ENCODE measurements at places on chromosomes 6 and 20.
A peak's percentile ranks its signal among the peaks of the same experiment; 100 is the strongest.

- no peak overlapping the region for H3K27ac ChIP-seq
- no peak overlapping the region for H3K4me3 ChIP-seq
- no peaks in the 10 kb centered on the region for H3K27me3 ChIP-seq
- H3K4me1 ChIP-seq, result no peaks in the 10 kb centered on the region
Measured at GRCh38 chr6:146287691-146288369, 255.8 kb upstream of the RAB32 start.

- H3K27ac ChIP-seq, result no peak overlapping the region
- no peak overlapping the region for H3K4me3 ChIP-seq
- DNase-seq, result peak; percentile 82
- no peaks in the 10 kb centered on the region for H3K27me3 ChIP-seq
- H3K4me1 ChIP-seq, result peaks cover 10% of the 10 kb centered on the region
- no peaks in the 10 kb centered on the region for H3K36me3 ChIP-seq
Measured at GRCh38 chr20:62025832-62026563, 39.7 kb downstream of the TAF4 start.

GRCh38 chr6:150991487-150991886 is 126.0 kb downstream of the MTHFD1L start:
- H3K27ac ChIP-seq, result no peak overlapping the region
- H3K4me3 ChIP-seq, result no peak overlapping the region
- DNase-seq, result no peak
- H3K36me3 ChIP-seq, result peaks cover 2% of the 10 kb centered on the region

DNA sequence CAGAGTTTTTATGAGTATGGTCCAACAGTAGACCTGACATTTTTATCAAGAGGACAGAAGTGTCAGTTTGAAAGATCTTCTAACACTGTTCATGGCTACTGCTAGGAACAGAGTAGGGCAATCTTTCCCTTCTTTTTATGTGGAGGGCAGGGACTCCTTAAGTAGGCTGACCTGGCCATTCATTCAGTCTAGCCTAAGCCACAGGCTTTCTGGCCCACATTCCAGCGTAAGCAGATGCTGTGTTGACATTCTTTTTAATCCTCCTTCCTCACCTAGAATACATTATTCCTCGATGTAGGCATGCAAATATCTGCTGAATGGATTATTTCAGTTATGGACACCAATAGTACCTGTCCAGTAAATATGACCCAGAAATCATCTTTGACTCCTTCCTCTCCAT is 188.3 kb downstream of the ATXN1 start:
- H3K27me3 ChIP-seq, result no peaks in the 10 kb centered on the region
- H3K36me3 ChIP-seq, result no peaks in the 10 kb centered on the region
- H3K27ac ChIP-seq, result no peak overlapping the region

DNA sequence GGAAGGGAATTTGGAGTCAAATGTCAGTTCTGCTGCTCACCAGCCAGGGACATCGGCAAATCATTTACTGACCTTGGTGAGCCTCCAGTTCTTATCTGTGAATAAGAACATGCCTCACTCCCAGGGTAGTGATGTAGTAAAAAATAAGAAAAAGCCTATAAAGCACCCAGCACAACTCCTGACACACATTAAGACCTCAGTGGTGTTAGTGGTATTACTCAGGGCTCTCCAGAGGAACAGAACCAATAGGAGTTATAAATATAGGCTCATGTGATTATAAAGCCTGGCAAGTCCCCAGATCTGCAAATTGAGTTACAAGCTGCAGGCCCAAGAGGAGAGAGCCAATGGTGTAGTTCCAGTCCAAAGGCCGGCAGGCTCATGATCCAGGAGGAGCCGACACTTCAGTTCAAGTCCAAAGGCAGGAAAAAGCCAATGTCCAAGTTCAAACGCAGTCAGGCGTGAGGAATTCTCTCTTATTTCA is 71.3 kb upstream of the EYA2 start:
- no peaks in the 10 kb centered on the region for H3K36me3 ChIP-seq
- no peaks in the 10 kb centered on the region for H3K4me1 ChIP-seq
- no peaks in the 10 kb centered on the region for H3K27me3 ChIP-seq
- no peak overlapping the region for H3K4me3 ChIP-seq
- no peak for DNase-seq

GRCh38 chr20:57838670-57839151 is 128.9 kb upstream of the PMEPA1 start:
- no peaks in the 10 kb centered on the region for H3K27me3 ChIP-seq
- no peak overlapping the region for H3K27ac ChIP-seq
- DNase-seq, result peak; percentile 92
- H3K4me1 ChIP-seq, result no peaks in the 10 kb centered on the region

DNA sequence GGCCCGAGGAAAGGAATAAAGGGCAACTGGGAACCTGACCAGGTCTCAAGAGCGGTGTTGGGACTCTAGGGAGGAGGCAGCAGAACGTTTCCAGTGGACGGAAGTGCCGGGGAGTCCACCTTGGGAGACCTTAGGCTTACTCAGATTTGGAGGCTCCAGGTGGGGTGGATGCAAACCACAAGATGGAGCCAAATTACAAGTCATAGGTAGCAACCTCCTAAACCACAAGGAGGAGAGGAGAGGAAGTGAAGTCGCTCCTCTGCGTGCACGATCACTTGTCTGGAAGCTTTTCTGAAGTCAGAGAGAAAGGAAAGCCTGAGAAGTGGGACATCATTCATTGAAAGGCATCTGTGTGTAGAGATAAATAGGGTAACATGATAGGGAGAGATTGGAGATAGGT is 9.3 kb downstream of the HLA-DOA start:
- H3K27ac ChIP-seq, result no peak overlapping the region
- H3K27me3 ChIP-seq, result peaks cover 29% of the 10 kb centered on the region
- no peaks in the 10 kb centered on the region for H3K36me3 ChIP-seq
- H3K4me3 ChIP-seq, result no peak overlapping the region

- no peak overlapping the region for H3K27ac ChIP-seq
- no peak for DNase-seq
- no peaks in the 10 kb centered on the region for H3K27me3 ChIP-seq
- no peak overlapping the region for H3K4me3 ChIP-seq
- H3K36me3 ChIP-seq, result no peaks in the 10 kb centered on the region
Measured at GRCh38 chr6:34553750-34554149, 2.4 kb downstream of the SPDEF start.

DNA sequence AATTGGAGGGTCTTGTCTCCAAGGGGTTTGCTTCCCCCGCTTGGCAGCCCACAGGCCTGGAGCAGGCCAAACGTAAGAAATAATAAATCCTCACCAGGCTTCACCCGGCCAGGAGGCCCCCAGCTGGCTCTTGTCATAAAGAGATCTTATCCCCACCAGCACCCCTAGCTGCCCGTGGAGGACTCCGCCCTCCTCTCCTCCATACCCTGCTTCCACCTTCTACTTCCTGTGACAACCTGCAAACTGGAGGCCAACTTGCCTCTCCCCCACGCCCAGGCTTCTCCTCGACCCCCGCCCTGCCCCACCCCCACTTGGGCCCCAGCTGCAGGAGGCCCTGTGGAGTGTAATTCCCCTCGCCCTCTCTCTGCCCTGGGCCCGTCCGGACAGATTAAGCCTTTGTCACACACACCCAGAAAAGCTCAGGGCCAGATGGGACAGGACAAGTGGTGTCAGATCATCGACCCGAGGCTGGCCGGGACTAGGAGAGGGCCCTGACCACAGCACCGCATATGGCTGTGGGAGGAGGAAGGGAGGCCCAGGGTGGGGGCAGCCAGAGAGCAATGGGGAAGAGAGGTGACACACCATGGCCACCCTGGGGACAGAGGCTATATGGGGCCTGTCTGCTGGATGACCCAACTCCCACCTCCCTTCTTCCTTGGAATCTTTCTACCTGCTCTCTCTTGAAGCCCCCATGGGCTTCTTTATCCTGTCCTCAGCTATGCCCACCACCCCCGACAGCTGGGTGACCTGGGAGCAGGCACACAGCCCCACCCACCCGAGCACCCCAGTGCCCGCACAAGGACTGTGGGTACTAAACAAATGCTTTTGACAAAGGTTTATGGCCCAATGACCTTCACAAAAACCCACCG is 3.9 kb downstream of the NOL4L start:
- H3K27me3 ChIP-seq, result peaks cover 7% of the 10 kb centered on the region
- H3K4me1 ChIP-seq, result no peaks in the 10 kb centered on the region
- no peak overlapping the region for H3K4me3 ChIP-seq
- no peaks in the 10 kb centered on the region for H3K36me3 ChIP-seq

GRCh38 chr6:17501982-17502704 is 98.0 kb upstream of the FAM8A1 start:
- H3K36me3 ChIP-seq, result no peaks in the 10 kb centered on the region
- no peak overlapping the region for H3K27ac ChIP-seq
- DNase-seq, result no peak

- no peaks in the 10 kb centered on the region for H3K27me3 ChIP-seq
- H3K27ac ChIP-seq, result no peak overlapping the region
Measured at GRCh38 chr6:82555801-82556200, 192.2 kb downstream of the TPBG start.

DNA sequence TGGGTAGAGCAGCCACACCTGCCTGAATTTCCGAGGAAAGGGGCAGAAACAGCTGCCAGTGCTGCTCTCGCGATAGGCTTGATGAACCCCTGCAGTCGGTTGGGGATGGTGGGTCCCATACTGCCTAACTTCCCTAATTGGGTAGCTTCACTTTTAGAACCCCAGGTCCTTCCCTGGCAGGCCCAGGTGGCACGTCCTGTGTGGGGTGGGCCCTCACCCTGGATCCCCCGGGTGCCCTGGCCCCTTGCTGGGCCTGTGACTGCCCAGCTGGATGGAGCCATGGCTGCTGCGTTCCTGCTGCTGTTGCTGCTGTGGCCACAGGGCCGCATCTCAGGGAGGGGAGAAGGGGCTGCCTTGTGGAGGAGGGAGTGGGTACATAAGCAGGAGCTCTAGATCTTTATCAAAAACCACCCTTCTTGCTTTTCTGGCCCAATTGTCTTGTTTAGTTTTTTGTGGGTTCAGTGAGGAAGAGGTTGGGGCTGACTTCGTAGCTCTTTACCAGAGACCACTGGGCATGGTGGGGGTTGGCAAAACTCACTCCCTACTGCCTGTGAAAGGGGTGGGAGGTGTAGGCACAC is 19.2 kb downstream of the TREML4 start:
- no peaks in the 10 kb centered on the region for H3K36me3 ChIP-seq
- H3K4me3 ChIP-seq, result no peak overlapping the region
- DNase-seq, result no peak

DNA sequence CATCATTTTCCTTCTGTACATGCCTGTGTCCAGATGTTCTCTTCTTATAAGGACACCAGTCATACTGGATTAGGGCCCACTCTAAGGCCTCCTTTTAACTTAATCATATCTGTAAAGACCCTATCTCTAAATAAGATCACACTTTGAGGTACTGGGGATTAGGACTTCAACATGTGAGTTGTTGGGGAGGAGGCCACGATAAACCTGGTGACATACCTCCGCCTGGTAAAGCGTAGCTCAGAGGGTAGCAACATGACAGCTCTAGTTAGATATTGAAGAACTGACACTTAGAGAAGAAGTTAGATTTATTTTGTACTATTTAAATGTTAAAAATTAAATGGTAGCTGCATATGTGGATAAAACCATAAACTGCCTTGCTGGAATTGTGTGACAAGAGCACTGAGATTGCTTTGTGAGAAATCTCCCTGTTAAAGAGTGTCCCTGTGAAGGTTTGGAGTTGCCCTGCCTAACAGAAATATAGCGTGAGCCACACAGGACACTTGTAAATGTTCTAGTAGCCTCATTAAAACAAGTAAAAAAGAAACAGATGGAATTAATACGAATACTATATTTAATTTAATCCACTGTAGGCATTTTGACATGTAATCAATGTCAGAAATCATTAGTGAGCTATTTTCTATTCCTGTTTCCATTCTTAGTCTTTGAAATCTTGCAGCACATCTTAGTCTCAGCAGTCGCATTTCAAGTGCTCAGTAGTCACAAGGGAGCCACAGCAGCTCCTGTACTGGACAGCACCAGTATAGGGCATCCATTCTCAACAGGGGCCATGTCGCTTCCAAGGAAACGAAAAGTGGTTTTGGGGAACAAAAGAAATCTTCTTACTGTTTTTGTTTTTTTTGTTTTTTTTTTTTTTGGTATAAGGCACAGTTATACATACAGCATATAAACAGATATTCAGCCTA is 13.4 kb downstream of the PLCB1 start:
- H3K36me3 ChIP-seq, result no peaks in the 10 kb centered on the region
- DNase-seq, result no peak
- H3K27me3 ChIP-seq, result no peaks in the 10 kb centered on the region

GRCh38 chr20:9134346-9134745 is 65.5 kb downstream of the PLCB4 start:
- no peaks in the 10 kb centered on the region for H3K4me1 ChIP-seq
- no peaks in the 10 kb centered on the region for H3K27me3 ChIP-seq
- H3K36me3 ChIP-seq, result no peaks in the 10 kb centered on the region

DNA sequence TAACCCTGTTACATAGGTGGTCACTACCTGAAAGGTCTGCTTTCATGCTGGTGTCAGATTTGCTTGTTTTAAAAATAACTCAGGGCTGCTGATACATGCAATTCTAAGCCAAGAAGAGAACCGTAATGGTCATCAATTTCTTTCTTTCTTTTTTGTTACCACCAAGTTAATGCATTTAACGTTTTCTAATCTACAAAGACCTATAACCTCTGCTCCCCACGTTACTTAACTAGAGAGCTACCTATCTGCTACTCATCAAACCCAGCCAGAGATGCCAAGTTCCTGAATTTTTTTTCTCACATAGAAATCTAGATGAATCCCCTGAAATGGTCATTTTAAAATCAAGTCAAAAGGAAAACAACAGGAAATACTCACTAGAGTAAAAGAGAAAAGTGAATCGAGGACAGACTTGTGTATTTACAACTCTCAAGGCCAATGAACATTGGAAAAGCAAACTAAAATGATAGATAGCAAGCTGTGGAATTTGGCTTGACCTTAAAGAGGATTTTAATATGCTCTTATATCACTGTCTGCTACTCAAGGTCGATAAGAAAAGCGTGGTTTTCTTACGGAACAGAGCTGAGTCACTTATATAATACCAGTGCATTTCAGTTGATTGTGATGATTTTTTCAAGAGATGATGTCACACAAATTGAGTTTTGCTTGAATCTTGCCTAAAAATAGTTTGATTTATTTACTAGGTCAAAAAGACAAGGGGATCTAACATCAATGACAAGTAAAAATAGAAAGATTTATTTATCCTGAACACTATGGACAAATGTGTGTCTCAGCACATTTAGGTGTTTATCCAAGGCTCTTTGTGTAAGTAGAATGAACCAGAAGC is 67.9 kb downstream of the SGK1 start:
- no peaks in the 10 kb centered on the region for H3K4me1 ChIP-seq
- H3K4me3 ChIP-seq, result no peak overlapping the region
- no peaks in the 10 kb centered on the region for H3K36me3 ChIP-seq
- H3K27ac ChIP-seq, result no peak overlapping the region
- DNase-seq, result peak; percentile 54
- H3K27me3 ChIP-seq, result no peaks in the 10 kb centered on the region

- H3K36me3 ChIP-seq, result no peaks in the 10 kb centered on the region
- no peaks in the 10 kb centered on the region for H3K4me1 ChIP-seq
- H3K27me3 ChIP-seq, result peaks cover 2% of the 10 kb centered on the region
- no peak overlapping the region for H3K4me3 ChIP-seq
- DNase-seq, result peak; percentile 23
Measured at GRCh38 chr6:122059918-122060317, 339.5 kb upstream of the HSF2 start.

Data from fibroblast of lung (primary cell).